Tibial nerve (tissue), 4 donors: ENCODE measurements at places on chromosomes 12 and 14.

GRCh38 chr12:89185889-89186288 is 166.4 kb downstream of the DUSP6 start:
- no peak overlapping the region for H3K27ac ChIP-seq
- H3K36me3 ChIP-seq, result no peaks in the 10 kb centered on the region

DNA sequence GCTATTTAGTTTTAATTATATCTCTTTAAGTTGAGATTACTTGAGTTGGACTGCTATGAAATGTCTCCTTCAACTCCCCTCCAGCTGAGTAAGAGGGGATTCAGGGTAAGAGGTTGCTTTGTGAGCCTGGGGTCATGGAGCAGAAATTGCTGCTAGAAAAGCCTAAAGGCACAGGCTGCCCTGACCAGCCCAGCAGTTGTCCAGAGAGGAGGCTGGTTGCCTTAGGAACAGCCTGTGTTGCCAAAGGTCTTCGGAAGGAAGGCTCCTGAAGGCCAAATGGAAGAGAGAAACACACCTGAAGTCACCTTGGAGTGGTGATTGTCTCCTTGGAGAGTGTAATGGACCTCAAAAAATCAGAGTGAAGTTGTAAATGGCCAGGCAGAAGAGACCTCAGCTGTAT is 235.5 kb upstream of the PDE3A start:
- H3K4me1 ChIP-seq, result no peaks in the 10 kb centered on the region
- no peak overlapping the region for H3K27ac ChIP-seq
- DNase-seq, result no peak

DNA sequence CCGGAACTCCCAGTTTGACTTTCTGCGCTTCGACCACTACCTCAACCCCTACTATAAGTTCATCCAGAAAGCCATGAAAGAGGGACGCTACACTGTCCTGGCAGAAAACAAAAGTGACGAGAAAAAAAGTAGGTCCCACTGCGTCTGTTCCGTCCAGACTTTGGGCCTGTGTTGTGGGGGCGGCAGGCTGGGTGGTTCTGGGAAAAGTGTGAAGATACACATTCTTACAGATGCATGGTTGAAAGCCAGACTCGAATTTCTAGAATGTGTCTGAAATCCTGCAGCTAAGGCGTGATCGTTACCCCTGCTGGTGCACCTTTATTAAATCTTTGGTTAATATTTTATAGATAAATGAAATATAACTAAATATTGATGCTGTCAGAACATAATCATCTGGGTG is 14.6 kb downstream of the SFSWAP start:
- DNase-seq, result no peak
- peaks cover 49% of the 10 kb centered on the region for H3K36me3 ChIP-seq
- no peaks in the 10 kb centered on the region for H3K27me3 ChIP-seq
- H3K27ac ChIP-seq, result no peak overlapping the region
- H3K4me3 ChIP-seq, result no peak overlapping the region

DNA sequence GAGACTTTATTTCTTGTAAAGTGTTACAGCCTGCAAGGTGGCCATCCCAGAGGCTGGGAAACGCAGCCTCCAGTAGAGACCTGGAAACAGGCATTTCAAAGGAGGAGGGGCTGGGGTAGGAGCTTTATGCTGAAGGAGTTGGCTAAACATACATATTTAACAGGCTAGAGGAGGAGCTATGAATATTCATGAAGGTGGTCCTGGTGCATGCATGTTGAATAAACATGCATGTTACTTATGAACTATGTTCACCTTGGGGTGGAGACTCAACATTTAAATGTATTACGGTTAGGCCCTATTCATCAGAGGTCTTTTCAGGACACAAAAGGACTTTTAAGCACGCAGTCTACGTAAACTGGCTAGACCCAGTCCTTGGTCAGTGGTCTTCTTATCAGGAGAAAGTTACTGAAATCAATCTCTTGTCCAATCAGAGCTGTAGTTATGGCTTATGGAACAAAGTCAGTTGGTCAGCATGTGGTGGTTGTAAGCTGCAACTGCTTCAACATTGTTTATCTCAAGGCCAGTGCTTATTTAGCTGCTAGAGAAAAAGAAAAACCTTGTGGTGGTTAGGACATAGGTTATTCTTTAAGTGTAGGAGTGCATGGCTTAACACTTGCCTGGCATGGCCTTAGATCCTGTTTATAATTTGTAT is 11.4 kb upstream of the ARF6 start:
- H3K4me1 ChIP-seq, result no peaks in the 10 kb centered on the region
- no peak overlapping the region for H3K4me3 ChIP-seq
- no peaks in the 10 kb centered on the region for H3K27me3 ChIP-seq
- no peak overlapping the region for H3K27ac ChIP-seq
- no peaks in the 10 kb centered on the region for H3K36me3 ChIP-seq
- DNase-seq, result no peak

DNA sequence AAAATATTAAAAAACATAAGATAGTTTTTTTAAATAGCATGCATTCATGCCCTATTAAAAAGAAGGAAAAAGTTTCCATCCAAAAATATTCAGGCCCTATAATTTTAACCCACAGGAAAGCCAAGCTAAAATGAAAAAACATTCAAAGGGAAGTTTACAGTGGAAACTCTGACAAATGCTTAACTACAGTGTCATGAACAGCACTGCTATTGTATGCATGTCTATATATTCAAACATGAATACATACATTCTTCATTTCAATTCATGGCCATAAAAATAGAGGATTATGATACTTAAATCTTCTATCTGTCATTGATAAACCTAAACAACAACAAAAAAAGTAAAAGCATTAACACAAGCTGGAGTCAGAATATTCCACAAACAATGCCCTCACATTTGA is 67.4 kb downstream of the PPP2R5E start:
- no peaks in the 10 kb centered on the region for H3K27me3 ChIP-seq
- H3K4me3 ChIP-seq, result no peak overlapping the region

DNA sequence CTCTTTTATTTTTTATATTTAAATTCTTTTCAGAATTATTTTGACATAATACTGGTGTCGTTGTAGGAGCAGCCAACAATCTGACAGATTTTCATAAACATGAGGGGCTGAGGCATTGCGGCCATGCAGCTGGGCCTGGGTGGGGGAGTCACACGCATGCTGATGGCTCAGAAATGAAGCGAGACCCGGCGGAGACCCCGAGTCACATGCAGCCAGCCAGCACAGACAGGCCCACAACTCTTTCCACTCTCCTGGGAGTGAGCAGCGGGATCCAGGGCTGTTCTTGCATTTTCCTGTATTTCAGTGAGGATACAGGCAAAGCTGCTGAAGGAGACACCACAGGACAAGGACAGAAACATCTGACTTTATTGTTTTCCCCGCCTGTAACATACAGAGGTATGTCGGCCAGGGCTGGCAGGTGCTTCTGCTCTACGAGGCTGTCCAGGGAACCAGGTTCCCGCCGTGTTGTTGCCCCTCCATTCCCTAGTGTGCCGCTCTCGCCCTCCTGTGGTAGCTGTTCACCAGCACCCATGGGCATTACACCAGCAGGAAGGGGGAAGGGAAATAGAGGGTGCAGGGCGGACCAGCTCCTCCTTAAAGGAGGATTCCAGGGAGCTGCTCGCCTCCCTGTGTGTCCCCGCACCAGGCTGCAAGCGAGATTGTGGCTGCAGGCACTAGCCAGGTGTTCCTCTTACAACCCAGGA is 30.5 kb downstream of the FZD10 start:
- H3K4me3 ChIP-seq, result no peak overlapping the region
- H3K36me3 ChIP-seq, result no peaks in the 10 kb centered on the region
- DNase-seq, result no peak

GRCh38 chr14:55347040-55347439 is 64.6 kb downstream of the ATG14 start:
- peaks cover 18% of the 10 kb centered on the region for H3K4me1 ChIP-seq
- H3K36me3 ChIP-seq, result no peaks in the 10 kb centered on the region
- no peaks in the 10 kb centered on the region for H3K27me3 ChIP-seq
- no peak overlapping the region for H3K27ac ChIP-seq
- no peak for DNase-seq
- no peak overlapping the region for H3K4me3 ChIP-seq

DNA sequence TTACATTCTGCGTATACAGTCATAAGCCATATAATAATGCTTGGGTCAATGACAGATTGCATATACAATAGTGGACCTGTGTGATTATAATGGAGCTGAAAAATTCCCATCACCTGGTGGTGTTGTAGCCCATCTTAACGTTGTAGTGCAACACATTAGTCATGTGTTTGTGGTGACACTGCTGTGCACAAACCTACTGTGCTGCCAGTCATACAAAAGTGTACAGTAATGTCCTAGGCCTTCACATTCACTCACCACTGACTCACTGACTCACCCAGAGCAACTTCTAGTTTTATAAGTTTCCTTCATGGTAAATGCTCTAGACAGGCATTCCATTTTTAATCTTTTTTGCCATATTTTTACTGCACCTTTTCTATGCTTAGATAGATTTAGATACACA is 194.8 kb upstream of the SEL1L start:
- H3K36me3 ChIP-seq, result no peaks in the 10 kb centered on the region
- H3K4me3 ChIP-seq, result no peak overlapping the region
- H3K4me1 ChIP-seq, result peaks cover 10% of the 10 kb centered on the region

GRCh38 chr14:81245771-81246170 is 25.0 kb upstream of the GTF2A1 start:
- H3K27me3 ChIP-seq, result no peaks in the 10 kb centered on the region
- H3K4me1 ChIP-seq, result no peaks in the 10 kb centered on the region
- H3K4me3 ChIP-seq, result no peak overlapping the region
- no peaks in the 10 kb centered on the region for H3K36me3 ChIP-seq
- H3K27ac ChIP-seq, result no peak overlapping the region

- peaks cover 6% of the 10 kb centered on the region for H3K4me1 ChIP-seq
- no peak overlapping the region for H3K27ac ChIP-seq
- H3K36me3 ChIP-seq, result no peaks in the 10 kb centered on the region
Observed at GRCh38 chr14:59265808-59266207, 77.3 kb downstream of the DAAM1 start.

- H3K36me3 ChIP-seq, result no peaks in the 10 kb centered on the region
- no peaks in the 10 kb centered on the region for H3K27me3 ChIP-seq
- H3K4me3 ChIP-seq, result no peak overlapping the region
- DNase-seq, result no peak
- no peaks in the 10 kb centered on the region for H3K4me1 ChIP-seq
- no peak overlapping the region for H3K27ac ChIP-seq
Observed at GRCh38 chr12:30323008-30323407, 372.7 kb downstream of the IPO8 start.

DNA sequence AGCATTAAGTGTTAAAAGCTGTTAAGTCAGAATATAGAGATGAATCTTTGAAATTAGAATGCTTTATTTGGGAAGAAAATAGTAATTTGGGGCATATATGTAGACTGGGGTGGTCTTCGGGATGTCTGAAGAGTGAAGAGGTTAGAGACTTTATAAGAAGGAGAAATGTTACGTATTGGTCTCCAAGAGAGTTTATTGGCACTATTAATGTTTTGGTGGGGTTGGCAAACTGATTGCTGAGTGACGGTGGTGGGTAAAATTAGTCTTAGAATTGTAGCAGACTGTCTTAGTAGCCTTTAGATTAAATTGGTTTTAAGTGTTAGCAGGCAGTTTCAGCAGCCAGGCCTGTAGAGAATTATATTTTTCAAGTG is 4.9 kb upstream of the ATP23 start:
- peaks cover 17% of the 10 kb centered on the region for H3K36me3 ChIP-seq
- peaks cover 3% of the 10 kb centered on the region for H3K4me1 ChIP-seq
- no peak overlapping the region for H3K27ac ChIP-seq
- no peaks in the 10 kb centered on the region for H3K27me3 ChIP-seq

- peak; percentile 71 for DNase-seq
- no peaks in the 10 kb centered on the region for H3K27me3 ChIP-seq
- H3K4me3 ChIP-seq, result no peak overlapping the region
- H3K27ac ChIP-seq, result no peak overlapping the region
- H3K36me3 ChIP-seq, result no peaks in the 10 kb centered on the region
Observed at GRCh38 chr12:47742253-47742825, 16.3 kb downstream of the RAPGEF3 start.

DNA sequence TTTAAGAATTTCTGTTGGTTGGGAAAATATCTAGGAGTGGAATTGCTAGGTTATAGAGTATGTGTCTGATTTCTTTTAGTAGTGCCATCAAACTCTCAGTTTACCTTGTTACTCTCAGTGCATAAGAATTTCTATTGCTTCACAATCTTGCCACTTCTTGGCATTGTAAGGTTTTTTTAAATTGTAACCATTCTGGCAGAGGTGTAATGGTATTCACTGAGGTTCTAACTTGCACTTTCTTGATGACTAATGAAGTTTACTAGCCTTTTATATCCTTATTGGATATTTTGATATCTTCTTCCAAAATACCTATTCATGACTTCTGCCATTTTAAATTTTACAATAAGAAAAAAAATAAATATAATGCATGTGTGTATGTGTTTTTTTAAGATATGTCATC is 478.0 kb downstream of the NAV3 start:
- no peak overlapping the region for H3K27ac ChIP-seq
- no peaks in the 10 kb centered on the region for H3K4me1 ChIP-seq
